ENCODE measurements at places on chromosomes 1 and 21.

GRCh38 chr1:182604175-182605164 is at the start of gene RGS16:
TSS of gene RGS16 (minus strand) at chr1:182604389. CDS start at chr1:182604259, 130 bp downstream.
- DNase-seq: peak; percentile 99

- no peak for DNase-seq
Measured at GRCh38 chr1:235149824-235150223, 11.2 kb downstream of the RBM34 start.

DNA sequence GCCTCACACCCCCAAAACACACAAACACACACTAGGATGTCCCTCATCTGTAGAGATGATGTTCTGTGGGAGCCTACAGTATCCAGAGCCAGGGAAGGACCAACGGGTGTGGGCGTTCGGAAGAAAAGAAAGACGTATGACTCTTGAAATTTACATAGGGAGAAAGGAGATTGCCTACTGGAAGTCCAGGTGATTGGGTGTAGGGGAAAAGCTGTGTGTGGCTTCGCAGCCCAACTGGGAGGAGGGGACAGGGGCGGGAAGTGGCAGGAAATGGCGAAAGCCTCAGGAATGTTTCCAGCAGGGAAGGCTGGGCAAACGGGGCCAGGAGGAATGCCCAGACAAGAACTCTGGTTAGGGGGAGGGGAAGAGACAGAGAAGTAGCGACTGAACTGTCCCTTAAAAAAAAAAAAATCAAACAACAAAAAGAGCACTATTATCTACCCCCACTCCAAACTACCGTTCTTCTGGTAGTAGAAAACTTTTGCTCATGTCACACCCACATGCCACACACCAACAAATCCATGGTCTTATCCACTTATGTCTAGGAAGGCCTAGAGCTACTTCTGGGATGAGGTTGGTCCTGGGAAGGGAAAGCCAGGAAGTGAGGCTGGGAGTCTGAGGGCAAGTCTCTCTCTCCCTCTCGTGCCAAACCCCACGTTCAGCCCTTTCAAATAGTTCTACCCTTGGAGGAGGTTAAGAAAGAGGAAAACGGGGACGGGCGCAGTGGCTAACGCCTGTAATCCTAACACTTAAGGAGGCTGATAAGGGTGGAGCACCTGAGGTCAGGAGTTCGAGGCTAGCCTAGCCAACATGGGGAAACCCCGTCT is 1.8 kb upstream of the CKS1B start:
- DNase-seq: no peak

DNA sequence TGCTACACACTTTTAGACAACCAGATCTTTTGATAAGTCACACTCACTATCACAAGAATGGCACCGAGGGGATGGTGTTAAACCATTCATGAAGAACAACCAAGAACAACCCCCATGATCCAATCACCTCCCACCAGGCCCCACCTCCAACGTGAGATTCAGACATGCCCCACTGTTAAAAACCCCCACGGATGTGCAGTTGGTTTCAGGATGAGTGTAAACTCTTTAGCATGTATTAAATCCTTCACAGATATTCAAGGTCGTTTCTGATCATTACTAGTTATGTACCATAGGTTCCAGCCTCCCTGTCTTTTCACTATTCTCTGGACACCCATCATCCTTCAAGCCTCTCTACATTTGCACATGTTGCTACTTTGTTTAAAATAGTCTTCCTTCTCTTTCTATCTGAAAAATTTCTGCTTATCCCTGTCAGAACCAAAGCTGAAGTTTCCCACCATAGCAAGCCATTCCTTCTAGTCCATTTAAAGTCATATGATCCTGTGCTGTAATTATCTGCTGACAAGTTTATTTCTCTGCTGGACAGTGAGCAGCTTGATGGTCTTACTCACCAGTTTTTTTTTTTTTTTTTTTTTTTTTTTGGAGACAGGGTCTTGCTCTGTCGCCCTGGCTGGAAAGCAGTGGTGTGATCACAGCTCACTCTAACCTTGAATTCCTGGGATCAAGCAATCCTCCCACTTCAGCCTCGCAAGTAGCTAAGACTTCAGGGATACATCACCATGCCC is 36.8 kb downstream of the MAP10 start:
- no peak for DNase-seq

GRCh38 chr1:15885701-15886610 is 38.4 kb downstream of the SPEN start:
- DNase-seq: peak; percentile 16

DNA sequence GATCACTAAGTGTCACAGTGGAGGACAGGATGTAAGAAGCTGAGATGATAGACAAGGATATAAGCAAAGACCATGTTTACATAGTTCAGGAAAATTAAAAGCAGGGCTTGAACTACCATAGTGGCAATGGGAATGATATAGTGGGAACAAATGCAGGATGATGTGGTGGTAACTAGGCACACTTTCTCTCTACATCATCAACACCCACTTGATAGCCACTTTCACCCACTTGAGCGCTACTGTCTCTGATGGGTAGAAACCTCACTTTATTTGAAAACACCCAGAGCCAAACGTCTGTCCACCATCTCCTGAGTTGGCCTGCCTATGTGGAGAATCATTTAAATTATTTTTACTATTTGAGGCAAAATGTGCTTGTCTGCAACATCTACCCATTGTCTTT is 305.0 kb upstream of the ST6GALNAC5 start:
- no peak for DNase-seq

GRCh38 chr1:172040466-172040865 is 199.2 kb downstream of the DNM3 start:
- no peak for DNase-seq

DNA sequence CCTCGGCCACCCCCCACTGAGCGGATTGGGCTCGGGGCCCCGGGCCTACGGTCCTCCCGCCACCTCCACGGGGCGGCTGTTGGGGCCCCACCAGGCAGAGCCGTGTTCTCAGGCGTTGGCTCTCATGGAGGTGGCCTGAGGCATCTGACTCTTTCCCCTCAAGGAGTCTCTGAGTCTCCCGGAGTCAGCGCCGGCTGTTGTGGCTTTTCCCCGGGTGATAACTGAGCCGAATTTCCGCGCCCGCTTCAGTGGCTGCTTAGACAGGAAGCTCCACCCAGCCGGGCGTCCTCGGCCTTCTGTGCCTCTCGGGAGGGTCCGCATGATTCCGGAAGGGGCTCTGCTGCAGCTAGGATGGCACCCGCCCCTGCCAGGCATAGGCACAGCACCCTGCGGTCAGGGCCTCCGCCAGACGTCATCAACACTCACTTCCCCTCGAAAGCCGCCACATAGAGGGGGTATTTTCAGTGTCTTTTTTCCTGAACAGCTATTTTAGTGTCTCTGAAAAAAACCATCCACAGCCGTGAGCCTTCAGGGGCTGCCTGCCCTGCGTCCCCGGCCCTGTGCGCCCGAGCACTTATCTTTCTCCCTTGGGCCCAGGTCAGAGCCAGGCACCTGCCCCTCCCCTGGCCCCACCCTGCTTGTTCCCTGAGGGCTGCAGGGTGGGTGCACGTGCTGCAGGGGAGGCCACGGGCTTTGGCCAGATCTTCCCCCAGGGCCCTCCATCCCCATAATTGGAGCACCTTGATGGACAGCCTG is 72.9 kb downstream of the SKI start:
- no peak for DNase-seq

DNA sequence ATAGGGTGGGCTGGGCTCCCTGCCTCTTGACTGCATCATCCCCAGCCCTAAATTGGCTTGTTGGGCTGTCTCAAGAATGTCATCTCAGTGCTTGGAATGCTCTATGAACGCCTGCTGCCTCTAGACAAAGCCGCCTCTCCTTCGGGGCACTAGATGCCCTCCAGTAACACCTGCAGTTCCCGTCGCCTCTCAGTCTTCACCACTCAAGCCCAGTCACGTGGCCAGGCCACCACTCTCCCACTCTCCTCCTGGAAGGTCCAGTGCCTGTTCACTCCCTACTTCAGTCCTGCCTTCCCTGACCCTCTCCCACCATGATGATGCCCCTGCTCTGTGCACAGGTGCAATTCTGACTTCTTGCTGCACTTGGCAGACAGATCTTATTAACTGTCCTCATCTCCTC is 7.0 kb downstream of the TAS1R2 start:
- DNase-seq: no peak

GRCh38 chr1:78145105-78145580 is 99.4 kb downstream of the GIPC2 start:
- no peak for DNase-seq

GRCh38 chr21:38392661-38393060 is 105.6 kb downstream of the ERG start:
- no peak for DNase-seq

- DNase-seq: no peak
Measured at GRCh38 chr1:150555971-150556865, 7.0 kb downstream of the ADAMTSL4 start.

GRCh38 chr1:32341971-32342370 is 5.9 kb upstream of the MARCKSL1 start:
- no peak for DNase-seq

DNA sequence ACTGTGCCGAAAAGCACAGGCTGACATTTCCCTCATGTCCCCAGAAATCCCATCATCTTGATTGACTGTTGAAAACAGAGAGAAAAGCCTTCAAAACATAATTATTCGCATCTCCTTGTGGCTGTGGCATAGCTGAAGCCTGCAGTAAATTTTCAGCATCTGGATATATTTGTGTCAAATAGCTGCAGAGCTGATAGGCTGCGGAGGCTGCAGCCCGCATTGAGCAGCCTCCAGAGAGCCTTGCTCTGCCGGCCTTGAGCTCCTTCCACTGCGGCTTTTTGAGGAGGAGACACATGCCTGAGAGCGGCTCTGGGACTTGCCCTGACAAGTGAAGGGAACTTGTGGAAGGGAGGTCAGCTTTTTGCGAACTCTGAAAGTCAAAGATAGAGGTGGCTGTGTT is 144.7 kb downstream of the RYR2 start:
- no peak for DNase-seq

DNA sequence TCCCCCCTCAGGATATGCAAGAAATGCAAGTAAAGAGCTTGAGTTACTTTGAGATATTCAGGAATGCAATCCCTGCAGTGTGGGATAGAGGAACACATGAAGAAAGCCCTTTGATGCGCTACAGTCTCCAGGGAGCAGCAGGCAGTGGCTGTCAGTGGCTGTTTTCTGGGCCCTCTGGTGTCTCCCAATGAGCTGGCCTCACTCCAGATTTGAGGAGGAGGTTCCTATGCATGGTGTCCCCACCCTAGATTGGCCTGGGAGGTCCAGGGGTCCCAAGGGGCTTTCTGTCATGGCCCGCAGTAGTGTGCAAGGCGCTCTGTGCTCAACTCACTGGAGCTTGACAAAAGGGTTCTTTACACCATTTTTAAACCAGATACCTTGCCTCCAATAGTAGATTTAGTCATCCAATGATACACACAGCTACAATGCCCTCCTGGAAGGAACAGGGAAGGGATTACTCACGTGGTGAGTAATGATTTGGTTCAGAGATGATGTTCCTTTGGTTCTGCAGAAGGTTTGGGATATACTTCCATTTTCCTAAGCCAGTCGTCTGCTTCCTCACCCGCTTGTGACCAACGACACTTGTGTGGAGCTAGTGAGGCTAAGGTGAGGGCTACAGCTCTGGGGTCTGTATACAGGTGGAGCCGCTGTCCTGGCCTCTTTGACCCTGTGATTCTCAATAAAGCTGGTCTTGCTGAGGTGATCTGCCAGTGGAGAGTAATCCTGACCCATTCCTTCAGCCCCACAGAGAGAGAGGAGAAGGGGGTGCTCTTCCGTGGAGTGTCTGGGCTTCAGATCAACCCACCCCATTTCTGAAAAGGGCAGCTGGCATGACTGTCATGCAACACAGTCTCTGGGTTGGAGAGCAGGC is 6.6 kb downstream of the BATF3 start:
- no peak for DNase-seq

- DNase-seq: no peak
Measured at GRCh38 chr1:67704351-67704750, 19.4 kb downstream of the GADD45A start.

DNA sequence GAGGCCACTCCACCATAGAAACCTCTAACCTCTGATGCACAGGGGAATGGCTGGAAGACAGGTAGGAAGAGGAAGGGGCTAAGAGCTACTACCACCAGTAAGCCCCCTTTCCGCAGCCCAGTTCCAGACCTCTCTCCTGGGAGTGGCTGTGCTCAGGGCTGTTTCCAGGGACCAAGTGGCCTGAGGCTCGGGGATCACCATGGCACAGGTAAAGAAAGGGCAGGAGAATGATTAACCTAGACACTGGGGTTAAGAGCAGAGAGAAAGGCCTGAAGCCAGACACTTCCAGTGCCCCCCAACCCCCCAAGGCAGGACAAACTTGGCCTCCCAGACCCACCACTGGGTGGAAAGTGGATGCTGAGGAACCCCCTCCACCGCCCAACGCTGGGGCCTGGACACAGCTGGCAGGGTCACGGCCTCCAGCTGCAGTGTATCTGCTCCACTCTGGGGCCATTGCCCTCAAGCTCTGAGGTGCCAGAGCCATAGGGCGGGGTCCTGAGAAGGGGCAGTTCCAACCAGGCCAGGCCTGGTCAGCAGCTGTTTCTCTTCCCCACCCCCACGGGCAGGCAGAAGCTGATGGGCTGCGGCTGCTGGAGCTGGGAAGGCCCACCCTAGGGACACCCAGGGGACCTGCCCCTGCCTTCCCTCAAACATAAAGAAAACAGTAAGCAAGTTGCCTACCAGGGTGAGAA is 2.6 kb downstream of the TAGLN2 start:
- no peak for DNase-seq

DNA sequence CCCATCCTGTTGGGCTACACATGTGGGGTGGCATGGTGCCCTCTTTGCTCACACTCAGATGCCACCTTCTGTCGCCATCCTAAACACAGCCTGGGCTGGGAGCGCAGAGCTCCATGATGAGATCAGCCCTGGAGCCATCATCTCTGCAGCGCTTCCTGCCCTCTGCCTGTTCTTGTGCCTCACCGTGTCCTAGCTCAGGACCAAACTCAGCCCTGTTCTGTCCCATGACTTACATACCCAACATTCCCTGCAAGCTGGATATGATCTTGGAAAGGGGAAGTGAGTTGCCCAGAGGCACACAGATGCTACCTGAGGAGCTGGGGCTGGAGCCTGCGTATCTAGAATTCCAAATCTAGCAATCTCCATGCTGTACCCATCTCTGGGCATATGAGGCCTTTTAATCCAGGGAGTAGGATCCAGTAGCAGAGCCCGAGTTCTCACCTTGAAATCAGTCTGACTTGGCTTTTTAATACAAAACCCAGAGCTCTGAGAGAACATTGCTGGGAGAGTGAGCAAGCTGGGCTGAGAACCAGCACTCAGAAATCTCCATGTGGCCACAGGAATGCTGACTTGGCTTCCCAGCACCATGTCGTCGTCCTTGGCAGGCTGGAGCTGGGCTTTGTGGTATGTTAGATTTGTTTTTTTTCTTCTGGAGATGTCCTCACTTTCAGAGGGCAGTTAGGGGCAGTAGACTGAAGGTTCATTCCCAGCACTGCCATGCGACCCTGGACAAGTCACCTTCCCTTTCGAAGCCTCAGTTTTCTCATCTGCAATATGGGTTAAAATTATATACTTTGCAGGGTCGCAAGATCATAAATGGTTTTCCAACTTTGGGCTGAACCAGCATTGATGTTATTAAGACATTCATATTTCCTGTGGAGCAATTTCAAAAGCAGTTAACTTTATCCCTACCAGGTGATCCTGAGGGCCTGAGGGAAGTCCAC is 2.6 kb downstream of the ALPL start:
- no peak for DNase-seq

- peak; percentile 33 for DNase-seq
Measured at GRCh38 chr1:36155408-36156328, at the start of gene MAP7D1. TSS of gene MAP7D1 (plus strand) at chr1:36156160. CDS start at chr1:36156418, 258 bp downstream.
